Esophagus muscularis mucosa (tissue), 4 donors: ENCODE measurements at places on chromosomes 2 and 18. TPM values are rescaled to one million over a fixed set of nuclear protein-coding genes. Genes with fewer than 3 reads are reported as not detected.

DNA sequence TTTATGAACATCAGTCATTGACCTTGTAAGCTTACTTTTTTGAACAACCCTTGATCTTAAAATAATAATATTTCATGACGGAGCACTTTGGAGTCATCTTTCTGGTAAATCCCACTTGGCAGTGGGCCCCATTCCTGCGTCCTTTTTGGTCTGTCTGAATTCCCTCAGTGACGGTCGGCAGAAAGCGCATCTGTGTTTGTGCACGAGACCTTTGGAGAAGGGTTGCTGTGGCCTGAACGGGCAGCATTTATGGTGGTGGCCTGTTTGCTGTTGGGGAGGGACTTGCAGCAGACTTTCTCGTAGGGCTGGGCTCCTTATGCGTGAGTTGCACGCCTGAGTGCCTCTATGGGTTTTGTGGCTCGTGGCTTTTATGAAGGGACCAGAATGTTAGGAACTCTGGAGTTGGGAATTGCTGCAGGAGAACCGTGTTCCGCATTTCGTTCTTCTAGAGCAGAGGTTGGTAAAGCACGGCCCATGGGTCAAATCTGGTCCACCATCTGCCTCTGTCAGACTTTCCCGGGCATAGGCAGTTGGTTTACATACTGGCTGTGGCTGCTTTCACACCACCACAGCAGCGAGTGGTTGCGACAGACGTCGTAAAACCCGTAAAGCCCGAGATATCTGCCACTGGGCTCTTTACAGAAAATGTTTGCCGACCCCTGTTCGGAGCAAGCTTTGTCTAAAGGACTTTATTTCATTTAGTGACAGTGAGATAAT lies 30.8 kb downstream of the LPIN1 start:
- H3K27ac ChIP-seq: no peak overlapping the region
- H3K4me1 ChIP-seq: peaks cover 15% of the 10 kb centered on the region
- no peaks in the 10 kb centered on the region for H3K27me3 ChIP-seq
- DNase-seq: no peak
- peaks cover 64% of the 10 kb centered on the region for H3K36me3 ChIP-seq
- H3K4me3 ChIP-seq: no peak overlapping the region

DNA sequence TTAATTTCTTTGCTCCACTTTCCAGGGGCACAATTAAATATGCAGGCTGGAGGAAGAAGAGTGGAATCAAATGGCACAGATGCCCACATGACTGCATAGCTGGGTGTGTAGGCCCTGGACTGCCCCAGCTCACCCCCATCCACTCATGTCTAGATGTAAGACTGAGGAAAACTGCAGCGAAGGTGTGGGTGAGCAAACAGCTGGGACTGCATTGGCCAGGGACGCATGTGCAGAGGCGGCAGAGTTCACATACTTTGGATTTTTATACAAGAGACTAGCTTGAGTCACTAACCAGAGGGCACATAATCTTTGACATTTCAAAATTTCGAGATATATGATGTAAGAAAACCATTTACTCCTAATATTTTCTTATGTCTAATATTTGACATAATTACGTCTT lies 60.1 kb downstream of the SPIRE1 start:
- no peaks in the 10 kb centered on the region for H3K27me3 ChIP-seq
- H3K27ac ChIP-seq: no peak overlapping the region
- no peaks in the 10 kb centered on the region for H3K36me3 ChIP-seq
- peaks cover 15% of the 10 kb centered on the region for H3K4me1 ChIP-seq
- DNase-seq: no peak

GRCh38 chr2:125581557-125581956 lies 1074.4 kb upstream of the GYPC start:
- no peak overlapping the region for H3K4me3 ChIP-seq
- H3K36me3 ChIP-seq: no peaks in the 10 kb centered on the region
- H3K27ac ChIP-seq: no peak overlapping the region
- no peaks in the 10 kb centered on the region for H3K4me1 ChIP-seq
- H3K27me3 ChIP-seq: no peaks in the 10 kb centered on the region

DNA sequence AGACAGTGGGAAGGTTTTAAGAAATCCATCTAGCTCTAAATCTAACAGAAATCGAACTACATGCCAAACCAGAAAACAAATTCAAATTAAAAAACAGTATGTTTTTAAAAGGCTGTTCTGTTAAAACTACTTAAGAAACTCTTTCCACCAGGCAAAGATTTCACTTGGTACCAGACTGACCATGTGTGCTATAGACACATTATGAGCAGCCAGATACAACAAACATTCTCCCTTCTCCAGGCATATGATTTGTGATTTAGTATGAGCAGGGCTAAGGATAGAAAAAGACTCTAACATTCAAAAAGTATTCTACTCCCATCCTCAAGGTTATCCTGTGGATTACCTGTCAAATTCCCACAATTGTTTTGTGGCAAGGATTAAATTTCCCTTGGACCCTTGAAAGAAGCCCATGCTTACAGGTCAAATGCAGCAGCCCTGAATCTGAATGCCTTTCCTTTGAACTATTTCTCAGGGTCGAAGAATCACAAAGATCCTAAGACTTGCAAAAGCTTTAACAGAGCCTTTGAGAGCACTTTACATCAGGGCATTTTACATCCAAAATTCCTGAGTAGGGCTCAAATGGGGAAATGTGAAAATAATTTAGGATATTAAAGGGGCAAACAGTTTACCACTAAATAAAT lies 42.5 kb upstream of the TTC32 start:
- H3K27me3 ChIP-seq: no peaks in the 10 kb centered on the region
- no peak overlapping the region for H3K27ac ChIP-seq
- no peaks in the 10 kb centered on the region for H3K36me3 ChIP-seq
- H3K4me1 ChIP-seq: no peaks in the 10 kb centered on the region
- H3K4me3 ChIP-seq: no peak overlapping the region
- DNase-seq: no peak

- H3K4me1 ChIP-seq: peaks cover 68% of the 10 kb centered on the region
- no peaks in the 10 kb centered on the region for H3K27me3 ChIP-seq
Measured at GRCh38 chr2:9310798-9311197, 104.2 kb downstream of the ASAP2 start.

DNA sequence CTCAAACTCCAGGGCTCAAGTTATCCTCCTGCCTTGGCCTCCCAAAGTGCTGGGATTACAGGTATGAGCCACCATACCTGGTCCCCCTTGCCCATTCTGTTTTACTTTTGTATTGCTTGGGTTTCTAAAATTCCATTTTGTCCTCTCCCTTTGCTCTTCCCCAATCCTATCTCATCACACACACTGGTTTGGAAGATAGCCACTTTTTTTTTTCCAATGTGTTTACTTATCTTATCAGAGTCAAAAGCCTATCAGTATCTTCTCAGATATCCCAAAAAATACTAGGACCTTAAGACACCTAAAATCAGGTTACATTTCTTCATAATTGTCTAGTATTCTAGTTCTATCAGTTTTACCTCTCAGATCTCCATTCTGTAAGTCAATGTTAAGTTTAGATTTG lies 56.1 kb downstream of the MSH2 start:
- no peak for DNase-seq
- H3K4me1 ChIP-seq: no peaks in the 10 kb centered on the region
- no peak overlapping the region for H3K4me3 ChIP-seq
- no peak overlapping the region for H3K27ac ChIP-seq
- H3K27me3 ChIP-seq: no peaks in the 10 kb centered on the region

GRCh38 chr2:225122583-225123486 lies 80.6 kb upstream of the DOCK10 start:
- no peak overlapping the region for H3K4me3 ChIP-seq
- no peaks in the 10 kb centered on the region for H3K36me3 ChIP-seq
- H3K27ac ChIP-seq: no peak overlapping the region
- no peaks in the 10 kb centered on the region for H3K27me3 ChIP-seq
- DNase-seq: no peak

Gene HAAO
- 2.9 TPM for total RNA-seq

Gene STPG4
- total RNA-seq: not detected

Gene VAPA
- 263 TPM for total RNA-seq

Gene HOXD12
- total RNA-seq: not detected
